Activated T-helper 1 cell treated with Interleukin-2 at 50 U/mL for 16 hours (primary cell): ENCODE measurements at places on chromosomes 16 and 17.

DNA sequence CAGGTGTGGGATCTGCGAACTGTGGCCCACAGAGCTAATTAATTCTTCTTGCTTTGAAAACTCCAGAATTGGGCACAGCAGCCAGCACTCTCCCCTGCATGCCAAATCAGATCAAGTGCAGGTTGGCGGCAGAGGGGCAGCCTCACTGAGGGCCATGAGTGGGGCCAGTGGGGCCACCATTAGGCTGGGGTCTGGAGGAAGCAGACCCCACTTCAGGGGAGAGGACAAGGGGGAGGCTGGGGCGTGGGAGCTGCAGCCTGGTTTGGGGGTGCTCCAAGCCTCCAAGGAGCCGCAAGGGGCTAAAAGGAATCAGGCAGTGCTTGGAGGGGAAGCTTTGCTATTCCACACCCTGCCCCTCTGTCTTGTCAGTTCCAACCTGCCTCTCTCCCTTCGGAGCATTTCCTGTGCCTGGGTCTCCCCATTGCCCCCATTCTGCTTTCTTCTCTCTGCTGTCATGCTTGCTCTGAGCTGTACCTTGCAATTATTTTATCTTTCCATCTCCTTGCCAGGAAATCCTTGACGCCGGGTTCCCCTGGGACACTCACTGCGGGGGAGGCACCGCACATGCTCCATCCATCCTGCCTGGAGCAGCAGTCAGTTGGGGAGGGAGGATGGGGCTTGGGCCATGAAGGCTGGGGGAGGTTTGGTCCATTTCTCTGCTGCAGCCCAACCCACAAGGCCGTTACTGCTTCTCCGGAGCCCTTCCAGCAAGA, 3.3 kb upstream of the ABCC3 start:
- DNase-seq, result no peak

GRCh38 chr16:55849536-55849935, 16.6 kb upstream of the CES1 start:
- DNase-seq, result no peak

DNA sequence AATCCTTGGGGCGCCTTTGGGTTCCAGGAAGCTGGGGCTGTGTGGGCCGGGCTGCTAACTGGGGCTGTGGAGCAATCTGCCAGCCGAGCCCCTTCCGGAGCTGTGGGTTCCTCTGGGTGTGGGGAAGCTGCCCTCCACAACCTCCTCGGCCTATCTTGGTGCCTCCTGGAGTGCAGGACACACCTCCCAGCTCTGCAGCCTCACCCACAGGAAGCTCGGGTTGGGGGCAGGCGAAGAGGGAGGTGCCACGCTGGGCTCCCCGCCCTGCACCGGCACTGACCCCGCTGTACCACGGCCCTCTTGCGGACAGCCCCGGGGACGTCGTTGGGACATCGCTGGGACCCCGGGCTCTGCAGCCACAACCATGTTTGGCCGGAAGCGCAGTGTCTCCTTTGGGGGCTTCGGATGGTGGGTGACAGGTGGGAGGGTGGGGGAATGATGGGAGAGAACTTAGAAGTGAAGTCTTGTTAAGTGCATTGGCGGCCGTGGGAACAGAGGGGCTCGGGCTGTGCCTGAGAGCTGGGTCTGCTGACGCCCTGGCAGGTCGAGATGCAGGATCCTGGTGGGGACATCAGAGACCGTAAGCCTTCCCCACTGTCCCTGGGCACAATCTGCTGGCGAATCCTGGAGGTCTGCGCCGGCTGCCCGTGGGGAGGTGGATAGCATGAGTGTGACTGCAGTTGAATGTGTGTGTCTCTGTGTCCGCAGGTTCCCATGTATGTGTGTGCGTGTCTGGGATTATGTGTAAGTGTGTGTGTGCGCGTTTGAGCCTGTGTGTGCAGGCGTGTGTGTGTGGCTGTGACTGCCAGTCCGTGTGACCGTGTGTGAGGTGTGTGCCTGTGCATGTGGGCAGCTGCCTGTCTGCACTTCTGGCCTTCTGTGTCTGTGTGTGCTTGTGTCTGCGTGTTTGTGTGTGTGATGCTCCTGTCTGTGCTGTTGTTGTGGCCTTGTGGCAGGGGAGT, at the start of gene RAP1GAP2:
RAP1GAP2 (plus strand) TSS at position 275 of the 962 bp plus-strand sequence; CDS start at position 365, 90 bp downstream.
- peak; percentile 63 for DNase-seq

- DNase-seq, result no peak
Measured at GRCh38 chr17:40349477-40349894, 15.1 kb downstream of the GJD3 start.

- no peak for DNase-seq
Measured at GRCh38 chr16:66513111-66513723, 36.7 kb downstream of the TK2 start.

DNA sequence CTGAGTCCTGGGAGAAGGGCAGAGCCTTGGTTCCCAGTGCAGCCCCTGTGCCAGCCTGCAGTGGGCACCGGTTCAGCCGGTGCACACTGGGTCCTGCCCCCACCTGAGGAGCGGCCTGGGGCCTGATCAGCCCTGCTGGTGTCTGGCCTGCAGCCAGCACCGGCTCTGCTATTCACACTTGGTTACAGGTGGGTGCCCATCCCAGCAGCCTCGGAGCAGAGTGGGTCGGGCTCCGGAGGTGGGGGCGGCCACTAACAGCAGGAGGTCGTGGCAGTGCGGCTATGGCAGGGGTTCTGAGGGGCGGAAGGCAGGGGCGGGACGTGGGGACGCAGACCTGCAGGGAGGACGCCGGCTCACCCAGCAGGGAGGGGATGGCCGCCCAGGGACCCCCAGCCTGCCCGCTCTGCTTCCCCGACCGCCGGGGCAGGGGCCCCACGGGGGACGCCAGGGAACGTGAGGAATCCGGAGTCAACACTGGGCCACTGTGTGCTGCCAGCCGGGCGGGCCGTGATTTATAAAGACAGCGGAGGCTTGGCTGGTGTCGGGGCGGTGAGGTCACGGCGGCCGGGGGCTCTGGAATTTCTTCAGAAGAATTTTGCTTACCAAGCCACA, 20.3 kb downstream of the METRNL start:
- DNase-seq, result no peak

GRCh38 chr16:8963821-8964441, at the start of gene USP7:
Gene USP7, minus strand, starts transcription at chr16:8963906. Its CDS starts 621 bp downstream, at chr16:8963285.
- peak; percentile 88 for DNase-seq

GRCh38 chr16:71421911-71422310, 19.9 kb downstream of the TLE7 start:
- no peak for DNase-seq

GRCh38 chr16:65773301-65773874, 593.1 kb upstream of the CDH5 start:
- no peak for DNase-seq

- DNase-seq, result no peak
Measured at GRCh38 chr16:87391324-87391949, 699 bp upstream of the MAP1LC3B start.

DNA sequence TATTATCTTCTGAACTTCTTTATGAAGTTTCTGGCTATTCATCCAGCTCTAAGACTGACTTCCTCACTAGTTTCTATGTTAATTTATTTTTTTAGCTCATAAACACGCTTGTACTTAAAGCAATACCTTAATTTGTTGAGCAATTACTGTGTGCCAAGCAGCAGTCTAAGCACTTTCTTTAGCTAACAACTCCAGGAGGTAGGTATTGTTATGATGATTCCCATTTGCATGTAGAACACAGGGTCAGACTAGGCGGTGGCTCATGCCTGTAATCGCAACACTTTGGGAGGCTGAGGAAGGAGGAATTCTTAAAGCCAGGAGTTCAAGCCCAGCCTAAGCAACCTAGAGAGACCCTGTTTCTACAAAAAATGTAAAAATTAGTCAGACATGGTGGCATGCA, 19.8 kb downstream of the DNAH3 start:
- DNase-seq, result no peak

DNA sequence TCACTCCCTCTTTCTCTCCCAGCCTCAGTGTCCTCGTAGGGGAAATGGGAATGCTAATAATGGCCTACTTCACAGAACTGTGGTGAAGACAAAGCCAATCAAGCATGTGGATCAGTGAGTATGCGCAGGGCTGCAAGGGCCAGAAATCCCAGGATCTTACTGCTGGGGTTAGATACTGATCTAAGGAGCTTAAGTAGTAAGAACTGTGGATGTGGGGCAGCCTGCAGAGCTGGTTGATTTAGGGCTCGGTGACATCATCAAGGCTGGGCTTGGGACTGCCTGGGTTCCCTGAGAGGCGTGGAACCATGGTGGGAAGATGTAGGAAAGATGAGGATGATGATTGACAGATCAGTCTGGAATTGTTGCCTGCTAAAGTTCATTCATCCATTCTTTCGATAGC, 25.6 kb downstream of the GOSR2 start:
- DNase-seq, result no peak

- no peak for DNase-seq
Measured at GRCh38 chr17:35542990-35543389, 5.5 kb upstream of the SLFN12L start.

DNA sequence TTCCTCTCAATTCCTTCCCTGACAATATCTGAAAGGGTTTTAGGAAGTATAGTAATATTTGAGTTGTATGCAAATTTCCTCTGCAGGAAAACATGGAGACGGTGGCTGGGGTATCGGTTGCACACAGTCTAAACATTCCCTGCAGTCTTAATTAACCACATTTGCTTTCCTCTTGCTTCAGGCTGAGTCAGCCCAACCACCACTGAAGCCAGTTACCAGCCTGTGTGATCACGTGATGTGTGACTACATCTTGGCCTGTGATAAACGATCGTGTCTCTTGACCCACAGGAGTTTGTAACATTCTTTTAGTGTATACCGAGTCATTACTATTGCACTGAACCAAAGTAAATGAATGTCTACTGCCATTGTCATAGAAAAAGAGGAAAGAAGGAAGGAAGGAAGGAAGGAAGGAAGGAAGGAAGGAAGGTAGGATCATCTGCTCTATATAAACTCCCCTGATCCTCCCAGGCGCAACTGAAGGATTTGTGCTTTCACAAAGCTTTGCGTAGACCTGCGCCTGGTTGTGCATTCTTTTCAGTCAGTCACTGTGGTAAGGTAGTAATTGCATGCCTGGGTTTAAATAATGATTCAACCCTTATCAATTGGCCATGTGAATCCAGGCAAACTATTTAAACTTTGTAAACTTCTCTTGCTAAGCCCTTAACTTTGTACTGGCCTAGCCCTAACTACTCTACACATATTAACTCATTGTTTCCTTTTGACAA, 280.6 kb upstream of the SALL1 start:
- DNase-seq, result no peak

DNA sequence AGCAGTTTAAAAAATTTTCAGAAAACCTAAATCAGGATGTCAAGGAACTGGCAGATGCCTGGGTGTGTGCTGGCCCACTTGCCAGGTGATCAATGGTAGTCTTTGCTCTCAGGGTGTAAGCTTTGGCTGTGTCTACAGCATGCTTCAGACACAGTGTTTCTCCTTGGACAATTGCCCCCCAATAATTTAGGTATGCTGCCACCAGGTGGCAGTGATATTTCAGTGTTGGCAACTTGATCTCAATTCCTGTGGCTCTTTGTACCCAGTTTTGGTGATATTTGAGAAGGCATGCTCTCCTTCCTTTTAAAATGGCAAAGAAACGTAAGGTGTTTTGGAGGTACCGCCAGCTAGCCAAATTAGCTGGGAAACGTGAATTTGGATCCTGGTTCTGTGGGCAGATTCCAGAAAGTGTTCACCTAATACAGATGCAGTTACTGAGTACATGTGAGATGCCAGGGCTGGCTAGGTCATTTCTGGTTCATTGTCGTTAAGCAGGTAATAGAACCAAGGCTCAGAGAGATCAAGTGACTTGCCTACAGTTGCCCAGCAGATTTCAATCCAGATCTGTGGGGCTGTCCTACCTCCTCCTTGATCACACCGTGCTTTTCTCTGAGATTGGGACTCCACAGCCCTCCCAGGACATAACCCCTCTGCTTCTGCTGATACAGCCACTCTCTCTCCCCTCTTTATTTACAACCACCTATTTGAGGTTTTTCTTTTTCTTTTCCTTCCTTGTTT, 155.6 kb upstream of the PLCG2 start:
- peak; percentile 35 for DNase-seq

GRCh38 chr17:45022655-45023339, 28.6 kb downstream of the DCAKD start:
- no peak for DNase-seq

GRCh38 chr16:27723711-27724481, 174.0 kb downstream of the KATNIP start:
- no peak for DNase-seq

- DNase-seq, result no peak
Measured at GRCh38 chr16:57204675-57205074, 18.5 kb downstream of the RSPRY1 start.

GRCh38 chr17:68777856-68778694, 176.9 kb upstream of the FAM20A start:
- no peak for DNase-seq

DNA sequence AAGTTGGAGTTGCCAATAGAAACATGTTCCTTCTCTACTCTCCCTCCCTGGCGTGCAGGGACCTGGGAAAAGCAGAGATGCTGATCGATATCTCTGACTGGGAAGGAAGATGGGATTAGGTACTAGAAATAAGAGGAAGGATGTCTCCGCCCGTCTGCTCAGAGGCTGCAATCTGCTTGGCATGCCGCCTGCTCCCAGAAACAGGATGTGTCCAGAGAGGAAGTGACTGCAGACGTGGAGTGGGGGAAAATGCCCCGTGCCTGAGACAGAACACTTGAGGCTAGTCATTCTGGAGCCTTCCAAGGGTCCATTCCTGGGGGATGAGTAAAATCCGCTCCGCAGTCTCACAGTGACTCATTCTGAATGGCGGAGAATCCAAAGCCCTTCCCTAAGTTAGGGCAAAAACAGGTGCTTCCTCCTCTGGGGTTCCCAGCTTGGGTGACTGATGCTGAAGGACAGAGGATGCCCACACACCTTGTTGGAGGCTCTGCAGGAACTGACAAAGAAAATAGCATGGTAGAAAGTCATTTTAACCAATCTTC, 45.0 kb upstream of the SMURF2 start:
- DNase-seq, result no peak

DNA sequence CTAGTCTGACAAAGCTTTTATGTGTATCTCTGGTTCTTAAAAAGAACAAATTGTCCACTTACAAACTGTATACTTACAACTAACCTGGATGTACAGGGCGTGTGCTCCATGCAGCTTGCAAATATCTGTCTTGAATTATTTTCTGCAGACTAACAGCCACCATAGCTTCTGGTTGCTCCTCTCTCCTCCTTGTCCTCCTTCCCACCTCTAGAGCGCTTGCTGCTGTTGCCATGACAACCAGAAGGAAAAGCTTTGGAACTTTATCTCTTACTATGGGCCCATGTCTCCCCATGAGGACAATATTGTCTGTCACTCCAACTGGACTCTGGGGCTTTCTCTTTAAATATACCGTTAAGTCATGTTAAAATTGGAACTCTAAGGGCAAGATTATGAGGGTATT, 71.5 kb upstream of the DHX40 start:
- DNase-seq, result no peak
